ENCODE measurements at places on chromosomes 11 and 22.
A peak's percentile ranks its signal among the peaks of the same experiment; 100 is the strongest.

DNA sequence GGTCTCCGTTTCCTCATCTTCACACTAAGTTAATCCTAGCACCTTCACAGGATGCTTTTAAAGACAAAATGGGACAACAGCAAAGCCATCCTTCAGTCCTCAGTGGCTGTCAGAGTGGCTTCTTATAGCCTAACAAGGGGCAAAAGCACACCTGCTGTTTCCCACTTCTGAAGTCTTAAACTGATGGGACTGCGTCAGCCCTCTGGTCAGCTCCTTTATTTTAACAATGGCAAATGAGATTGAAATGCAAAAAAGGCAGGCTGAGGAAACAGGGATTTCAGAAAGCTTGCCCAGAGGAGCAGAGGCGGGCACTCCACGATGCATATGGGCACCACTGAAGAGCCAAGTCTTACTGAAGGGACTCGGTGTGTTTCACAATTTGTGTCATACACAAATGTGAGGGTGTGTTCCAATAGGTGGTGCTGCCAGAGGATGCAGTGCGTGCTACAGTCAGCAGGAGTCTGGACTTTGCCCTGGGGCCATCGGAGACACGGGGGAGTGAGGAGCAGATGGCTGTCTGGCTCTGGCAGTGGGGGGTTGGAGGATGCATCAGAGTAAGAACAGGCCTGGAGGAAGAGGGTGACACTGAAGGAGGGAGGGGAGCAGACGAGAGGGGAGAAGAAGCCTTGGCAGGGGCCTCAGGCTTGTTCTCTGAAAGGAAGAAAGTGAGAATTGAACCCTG, 47.3 kb downstream of the TENM4 start:
- no peak for DNase-seq

DNA sequence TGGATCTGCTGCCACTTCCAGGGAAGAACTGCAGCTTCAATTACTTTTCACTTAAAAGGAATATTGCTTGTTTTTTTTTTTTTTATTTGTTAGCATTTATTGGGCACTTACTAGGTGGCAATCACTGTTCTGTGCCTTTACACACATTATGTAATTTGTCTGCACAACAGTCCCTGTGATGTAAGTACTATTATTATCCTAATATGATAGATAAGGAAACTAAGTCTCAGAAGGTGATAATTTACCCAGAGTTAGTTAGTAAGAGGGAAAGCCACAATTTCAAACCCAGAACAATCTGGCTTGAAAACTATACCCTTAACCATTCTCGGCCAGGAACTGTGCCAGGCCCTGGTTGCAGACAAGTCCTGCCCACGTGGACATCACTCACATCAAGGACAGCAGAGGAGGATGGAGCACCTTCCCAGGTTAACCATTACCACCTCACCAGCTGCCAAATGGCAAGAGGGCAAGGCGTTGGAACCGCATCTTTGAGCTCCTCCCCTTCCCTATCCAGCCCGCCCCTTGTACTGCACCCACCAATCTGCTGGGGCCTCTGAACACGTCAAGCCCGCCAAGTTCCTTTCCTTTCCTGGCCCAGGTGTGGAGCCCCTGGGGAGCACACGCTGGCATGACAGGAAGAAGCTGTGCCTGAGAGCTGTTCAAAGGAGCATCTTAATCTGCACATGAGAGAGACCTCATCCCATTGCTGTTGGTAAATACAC, 78.4 kb downstream of the NAV2 start:
- no peak for DNase-seq

DNA sequence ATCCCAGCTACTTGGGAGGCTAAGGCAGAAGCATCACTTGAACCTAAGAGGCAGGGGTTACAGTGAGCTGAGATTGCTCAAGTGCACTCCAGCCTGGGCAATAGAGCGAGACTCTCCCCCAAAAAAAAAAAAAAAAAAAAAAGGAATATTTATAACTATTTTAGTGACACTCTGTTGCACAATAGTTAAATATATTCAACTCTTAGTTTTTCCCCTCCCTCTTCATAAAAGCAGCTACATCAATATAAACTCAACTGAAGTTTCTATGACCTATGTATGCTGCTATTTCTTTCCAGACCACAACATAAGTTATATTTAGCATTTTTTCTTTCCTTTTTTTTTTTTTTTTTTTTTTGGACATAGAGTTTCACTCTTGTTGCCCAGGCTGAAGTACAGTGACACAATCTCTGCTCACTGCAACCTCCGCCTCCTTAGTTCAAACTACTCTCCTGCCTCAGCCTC, 19.2 kb downstream of the CELF1 start:
- DNase-seq = no peak

DNA sequence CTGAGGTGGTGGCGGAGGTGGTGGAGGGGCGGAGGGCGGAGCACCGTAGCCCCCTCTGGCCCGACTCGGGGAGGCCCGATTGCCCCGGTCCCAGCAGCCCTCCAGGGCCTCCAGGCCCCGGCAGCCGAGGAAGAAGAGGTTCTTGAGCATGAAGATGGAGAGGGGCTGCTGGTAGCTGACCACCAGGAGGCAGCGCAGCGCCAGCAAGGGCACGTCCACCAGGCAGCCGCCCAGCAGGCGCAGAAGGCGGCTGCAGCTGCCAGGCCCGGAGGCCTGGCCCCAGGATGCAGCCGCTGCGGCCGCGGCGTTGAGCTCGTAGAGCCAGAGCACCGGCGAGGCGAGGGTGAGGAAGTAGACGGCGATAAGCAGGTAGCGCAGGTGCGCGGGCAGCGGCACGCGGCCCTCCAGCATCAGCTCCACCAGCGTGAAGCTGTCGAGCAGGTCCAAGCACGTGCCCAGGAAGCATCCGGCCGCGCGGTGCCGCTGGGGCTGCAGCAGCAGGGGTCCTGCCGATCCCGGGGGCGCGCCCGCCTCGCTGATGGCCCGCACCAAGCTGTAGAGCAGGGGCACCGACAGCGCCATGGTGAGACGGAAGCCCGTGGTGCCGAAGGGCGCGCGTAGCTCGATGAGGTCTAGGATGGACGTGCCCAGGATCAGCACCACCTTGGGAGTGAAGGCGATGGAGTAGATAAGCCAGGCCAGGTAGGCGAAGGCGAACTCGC, 1.5 kb downstream of the TMEM121B start:
- DNase-seq = no peak

DNA sequence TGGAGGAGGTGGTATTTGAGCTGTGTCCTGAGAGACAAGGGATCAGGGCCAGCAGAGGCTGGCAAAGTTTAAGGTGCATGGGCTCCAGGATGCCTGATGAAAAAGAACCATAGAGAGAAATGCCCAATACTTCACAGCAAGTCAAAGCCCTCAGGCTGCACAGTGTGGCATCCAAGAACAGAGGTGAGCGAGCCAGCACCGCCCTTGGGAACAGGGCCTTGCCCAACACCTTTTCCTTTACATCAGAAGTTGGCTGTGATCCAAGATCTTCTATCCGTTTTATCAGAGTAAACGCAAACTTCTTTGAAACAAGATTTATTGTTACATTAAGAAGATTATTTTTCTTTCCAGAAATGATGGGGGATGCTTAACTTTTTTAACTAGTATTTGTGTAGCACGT, 1.4 kb downstream of the B3GNT6 start:
- no peak for DNase-seq

GRCh38 chr11:86916330-86916729, 38.9 kb downstream of the FZD4 start:
- no peak for DNase-seq

DNA sequence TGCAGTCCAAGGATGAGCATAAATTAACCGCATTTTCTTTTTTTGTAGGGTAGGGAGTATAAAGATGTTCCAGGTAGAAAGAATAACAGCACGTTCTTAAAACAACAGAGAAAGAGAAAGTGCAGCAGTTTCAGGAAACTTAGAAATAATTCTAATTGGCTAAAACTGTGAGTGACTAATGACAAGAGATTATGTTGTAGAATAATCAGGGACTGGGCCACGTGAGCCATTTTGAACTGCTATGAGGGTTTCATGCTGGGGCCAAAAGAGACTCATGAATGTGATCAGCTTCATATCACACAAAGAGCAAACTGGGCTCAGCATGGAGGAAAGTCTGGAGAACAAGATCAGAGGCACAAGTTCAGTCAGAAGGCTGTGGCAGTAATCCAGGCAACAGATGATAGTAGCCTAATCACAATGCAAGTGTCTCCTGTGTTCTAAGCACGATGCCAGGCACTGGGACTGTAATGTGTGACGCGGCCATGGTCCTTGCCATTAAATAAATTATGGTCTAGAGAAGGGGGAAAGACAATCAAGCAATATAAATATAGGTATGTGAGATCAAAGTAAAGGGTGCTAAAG, 17.9 kb downstream of the CWF19L2 start:
- DNase-seq = no peak

- no peak for DNase-seq
These were observed 8.1 kb upstream of the PLXNB2 start for GRCh38 chr22:50315289-50316113.

GRCh38 chr11:67248653-67249052, 17.6 kb upstream of the GRK2 start:
- no peak for DNase-seq

DNA sequence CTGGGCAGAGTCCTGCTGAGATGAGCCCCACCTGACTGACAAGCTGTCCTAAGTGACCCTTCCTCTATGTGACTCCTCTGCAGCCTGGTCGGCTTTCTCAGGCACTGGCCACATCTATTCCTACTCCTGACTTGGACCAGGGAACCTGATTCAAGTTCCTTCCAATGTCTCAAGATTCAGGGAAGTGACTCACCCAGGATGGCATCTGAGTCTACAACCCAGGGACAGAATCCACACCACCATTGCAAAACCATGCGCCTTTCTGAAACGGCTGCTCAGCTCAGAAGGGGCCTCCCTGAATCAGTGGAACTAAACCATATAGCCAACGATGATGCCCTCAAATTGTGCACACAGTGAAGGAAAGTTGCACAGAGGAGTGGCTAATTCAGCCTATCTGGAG, 63.9 kb upstream of the CSNK2A3 start:
- no peak for DNase-seq

DNA sequence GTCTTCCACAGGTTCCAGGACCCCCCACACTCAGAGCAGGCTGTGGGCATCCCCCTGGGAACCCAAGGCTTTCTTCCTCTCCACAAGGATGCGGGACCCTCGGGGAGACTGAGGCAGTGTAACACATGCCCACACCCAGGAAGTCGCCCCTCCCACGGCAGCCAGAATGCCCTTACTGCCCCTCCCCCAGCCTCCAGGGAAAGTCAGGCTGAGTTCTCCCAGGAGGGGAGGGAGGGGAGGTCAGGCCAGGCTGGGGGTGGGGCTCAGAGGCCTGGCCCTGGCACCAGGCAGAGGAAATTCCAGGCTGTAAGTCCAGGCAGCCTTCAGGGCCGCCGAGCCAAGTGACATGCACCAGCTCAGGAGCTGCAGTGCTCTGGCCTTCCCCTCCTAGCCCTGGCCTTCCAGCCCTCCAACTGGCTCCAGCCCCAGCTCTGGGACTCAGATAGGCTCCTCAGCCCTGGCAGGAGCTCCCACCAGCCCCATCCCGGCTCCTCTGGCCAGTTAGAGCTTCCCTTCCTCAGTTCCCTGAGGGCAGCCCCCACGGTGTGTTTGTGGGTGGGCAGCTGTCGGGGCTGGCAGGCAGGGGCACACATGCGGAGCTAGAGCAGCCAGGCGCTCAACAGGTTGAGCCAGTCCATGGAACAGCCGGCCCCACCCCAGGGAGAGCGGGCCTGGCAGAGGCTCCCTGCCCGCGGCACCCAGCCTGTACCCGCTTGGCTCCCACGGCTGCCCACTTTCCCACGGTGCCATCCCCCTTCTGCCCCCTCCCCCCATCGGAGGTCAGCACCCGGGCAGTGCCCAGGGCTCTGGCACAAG, 3.6 kb downstream of the BCL9L start:
- no peak for DNase-seq

GRCh38 chr11:34218067-34218466, 112.6 kb downstream of the NAT10 start:
- DNase-seq = no peak

DNA sequence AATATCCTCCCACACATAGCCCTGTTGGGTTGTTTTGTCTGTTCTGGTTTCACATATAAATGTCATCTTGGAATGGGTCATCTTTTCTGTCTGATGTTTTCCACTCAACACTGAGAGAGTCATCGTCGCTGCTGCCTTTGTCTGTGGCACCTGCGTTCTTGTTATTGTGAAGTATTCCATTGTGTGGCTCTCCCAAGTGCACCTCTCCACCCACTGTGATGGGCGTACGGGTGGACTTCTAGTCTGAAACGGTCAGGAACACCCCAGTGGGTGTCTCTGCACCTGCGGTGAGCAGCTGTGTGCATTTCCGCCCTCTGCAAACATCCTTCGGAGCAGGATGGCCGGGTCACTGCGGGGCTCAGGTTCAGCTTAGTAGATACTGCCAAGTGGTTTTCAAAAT, 34.5 kb upstream of the RTL6 start:
- no peak for DNase-seq

- DNase-seq = no peak
These were observed 43.9 kb downstream of the FAT3 start for GRCh38 chr11:92268546-92268945.

- DNase-seq = no peak
These were observed 4.0 kb downstream of the SLCO2B1 start for GRCh38 chr11:75154646-75155569.

- DNase-seq = no peak
These were observed 475.5 kb downstream of the TBC1D22A start for GRCh38 chr22:47237890-47238480.

GRCh38 chr11:72764503-72764902, 12.3 kb upstream of the ARAP1 start:
- no peak for DNase-seq

- DNase-seq = peak; percentile 79
These were observed 13.3 kb upstream of the PPP6R3 start for GRCh38 chr11:68447015-68447801.

- peak; percentile 64 for DNase-seq
These were observed 8.6 kb upstream of the APOBEC3B start for GRCh38 chr22:38973289-38974169.

DNA sequence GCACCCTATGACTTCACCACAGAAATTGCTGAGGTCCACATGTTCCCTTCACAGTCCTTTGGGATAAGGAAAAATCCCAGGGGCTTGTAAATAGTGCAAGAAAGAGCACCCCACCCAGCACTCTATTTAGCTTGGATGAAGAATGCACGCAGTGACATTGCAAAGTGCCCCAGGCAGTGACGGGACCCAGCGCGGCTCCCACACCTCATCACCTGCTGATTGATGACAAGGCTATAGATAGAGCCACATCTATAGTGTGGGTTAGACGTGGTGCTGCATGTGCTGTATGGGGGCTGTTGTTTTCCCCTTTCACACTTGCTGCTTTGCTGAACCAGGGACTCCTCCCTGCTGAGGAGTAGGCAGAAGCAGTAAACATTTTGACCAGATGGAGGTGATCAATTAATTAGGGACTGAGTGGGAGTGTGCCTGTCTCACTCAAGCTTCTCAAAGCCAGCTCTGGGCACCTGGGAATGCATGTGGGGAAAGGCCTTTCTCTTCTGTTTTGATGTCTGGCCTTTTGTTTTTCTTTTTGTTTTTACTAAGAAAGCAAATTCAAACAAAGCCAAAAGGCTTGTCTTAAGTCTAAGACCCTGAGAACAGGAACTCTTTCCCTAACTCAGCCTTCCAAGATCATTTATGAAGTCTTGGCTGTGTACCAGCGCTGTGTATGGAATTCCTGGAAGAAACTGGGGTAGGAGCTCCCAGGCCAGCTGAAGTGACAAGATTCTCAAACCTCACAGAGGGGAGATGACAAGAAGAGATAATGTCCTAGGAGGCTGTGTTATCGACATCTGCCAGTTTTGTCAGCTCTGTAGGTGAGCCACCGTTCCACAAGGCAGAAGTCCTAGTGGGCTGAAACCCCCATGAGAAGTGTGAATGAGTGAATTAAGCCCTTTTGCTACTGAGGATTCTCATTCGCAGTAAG, 219.7 kb downstream of the BARX2 start:
- DNase-seq = no peak

GRCh38 chr11:72627594-72628281, 46.5 kb downstream of the PDE2A start:
- no peak for DNase-seq

GRCh38 chr22:50481440-50482106, at the start of gene ADM2:
TSS of gene ADM2 (plus strand) at chr22:50481543. CDS start at chr22:50481848, 305 bp downstream.
- peak; percentile 72 for DNase-seq

Measured in CD4-positive, alpha-beta T cell treated with Interleukin-17A for 1 hour (primary cell).